Kidney epithelial cell (primary cell): ENCODE measurements at places on chromosomes 5 and 9.

- no peak for DNase-seq
Measured at GRCh38 chr5:143501310-143502044, 98.0 kb upstream of the NR3C1 start.

GRCh38 chr9:126635661-126636439 lies 22.1 kb downstream of the LMX1B start:
- no peak for DNase-seq

DNA sequence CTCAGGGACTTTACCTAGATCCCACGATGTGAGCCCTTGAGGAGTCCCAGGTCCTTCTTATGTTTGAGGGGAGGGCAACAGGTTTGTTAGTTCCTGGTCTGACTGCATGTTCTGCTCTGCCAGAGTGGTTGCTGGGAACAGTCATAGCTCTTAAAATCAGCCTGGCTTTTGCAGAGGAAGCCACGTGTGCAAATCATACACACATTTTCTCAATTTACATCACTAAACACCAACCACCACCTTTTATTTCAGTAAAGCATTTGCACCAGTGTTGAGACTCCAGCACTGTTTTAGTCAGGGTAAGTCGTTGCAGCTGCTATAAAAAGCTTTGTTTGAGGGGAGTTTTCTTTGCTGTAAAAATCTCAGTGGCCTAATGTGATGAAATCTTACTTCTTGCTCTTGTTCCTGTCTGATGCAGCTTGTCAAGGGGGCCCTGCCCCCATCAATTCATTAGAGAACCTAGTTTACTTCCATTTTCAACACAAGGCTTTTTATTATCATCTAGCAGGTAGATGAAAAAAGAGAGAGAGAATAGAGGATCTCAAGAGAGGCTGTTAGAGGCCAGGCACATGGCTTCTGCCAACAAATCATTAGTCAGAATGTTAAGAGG lies 70.3 kb upstream of the VCAN start:
- no peak for DNase-seq

DNA sequence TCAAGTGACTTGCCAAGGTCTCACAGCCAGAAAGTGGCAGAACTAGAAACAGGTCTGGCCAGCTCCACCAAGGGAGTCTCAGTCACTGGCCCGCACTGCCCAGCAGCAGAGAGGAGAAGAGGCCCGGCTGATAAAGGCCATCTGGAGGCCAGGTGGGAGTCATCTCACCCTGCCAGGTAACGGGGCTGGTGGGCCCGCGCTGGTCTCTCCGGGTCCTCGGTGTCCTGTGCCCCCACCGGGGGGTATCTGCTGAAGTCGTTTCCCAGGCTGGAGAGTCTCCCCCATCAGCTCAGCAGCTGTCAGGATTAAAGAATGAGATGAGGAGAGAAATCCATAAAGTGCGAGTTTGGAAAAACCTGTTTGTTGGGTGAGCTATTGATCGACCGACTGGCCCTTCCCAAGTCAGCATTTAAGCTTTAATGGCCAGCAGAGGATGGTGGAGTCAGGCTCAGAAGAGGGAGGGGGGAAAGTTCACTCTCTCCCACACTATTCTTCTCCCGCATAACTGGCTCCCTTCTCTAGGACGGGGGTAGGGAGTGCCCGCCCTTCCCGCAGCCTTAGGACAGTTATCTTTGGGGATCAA lies 30.3 kb downstream of the LMX1B start:
- DNase-seq = no peak

GRCh38 chr5:9499498-9499876 lies 46.4 kb downstream of the SEMA5A start:
- no peak for DNase-seq

GRCh38 chr5:106121972-106122605 lies 1548.6 kb downstream of the EFNA5 start:
- DNase-seq = no peak

GRCh38 chr5:196350-196749 lies 5.1 kb downstream of the LRRC14B start:
- no peak for DNase-seq

DNA sequence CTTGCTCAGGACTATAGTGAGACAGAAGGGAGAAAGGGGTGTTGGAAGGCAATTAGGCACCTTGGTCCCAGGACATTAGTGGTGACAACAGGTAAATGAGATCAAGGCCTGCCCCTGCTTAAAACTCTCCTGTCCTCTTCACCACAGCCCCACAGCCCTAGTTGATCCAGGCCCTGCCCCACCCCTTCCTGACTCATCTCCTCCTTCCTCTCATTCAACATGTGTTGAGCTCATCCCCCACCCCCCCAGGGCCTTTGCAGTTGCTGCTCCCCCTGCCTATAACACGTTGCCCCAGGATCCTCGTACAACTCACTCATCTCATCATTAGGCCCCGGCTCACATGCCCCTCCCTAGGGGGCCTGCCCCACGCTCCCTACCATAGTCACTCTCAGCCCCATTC lies 66.8 kb downstream of the TSPAN17 start:
- DNase-seq = no peak

DNA sequence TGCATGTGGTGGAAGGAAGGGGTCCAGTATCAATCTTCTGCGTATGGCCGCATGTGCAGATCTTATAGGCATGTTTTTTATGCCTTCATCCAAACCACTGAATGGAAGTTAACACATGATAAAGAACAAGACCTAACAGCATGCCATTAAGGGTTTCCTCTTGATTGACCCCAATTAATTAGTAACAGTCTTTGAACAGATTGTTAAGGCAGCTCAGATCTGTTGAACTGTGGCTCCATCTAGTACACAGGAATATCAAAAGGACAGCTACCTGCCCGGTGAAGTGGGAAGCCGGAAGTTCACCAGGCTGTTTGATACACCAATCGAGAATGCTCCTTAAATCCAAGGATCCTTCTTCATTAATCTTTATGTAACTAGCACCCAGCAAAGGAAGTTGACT lies 159.9 kb upstream of the ADAMTS16 start:
- DNase-seq = no peak

DNA sequence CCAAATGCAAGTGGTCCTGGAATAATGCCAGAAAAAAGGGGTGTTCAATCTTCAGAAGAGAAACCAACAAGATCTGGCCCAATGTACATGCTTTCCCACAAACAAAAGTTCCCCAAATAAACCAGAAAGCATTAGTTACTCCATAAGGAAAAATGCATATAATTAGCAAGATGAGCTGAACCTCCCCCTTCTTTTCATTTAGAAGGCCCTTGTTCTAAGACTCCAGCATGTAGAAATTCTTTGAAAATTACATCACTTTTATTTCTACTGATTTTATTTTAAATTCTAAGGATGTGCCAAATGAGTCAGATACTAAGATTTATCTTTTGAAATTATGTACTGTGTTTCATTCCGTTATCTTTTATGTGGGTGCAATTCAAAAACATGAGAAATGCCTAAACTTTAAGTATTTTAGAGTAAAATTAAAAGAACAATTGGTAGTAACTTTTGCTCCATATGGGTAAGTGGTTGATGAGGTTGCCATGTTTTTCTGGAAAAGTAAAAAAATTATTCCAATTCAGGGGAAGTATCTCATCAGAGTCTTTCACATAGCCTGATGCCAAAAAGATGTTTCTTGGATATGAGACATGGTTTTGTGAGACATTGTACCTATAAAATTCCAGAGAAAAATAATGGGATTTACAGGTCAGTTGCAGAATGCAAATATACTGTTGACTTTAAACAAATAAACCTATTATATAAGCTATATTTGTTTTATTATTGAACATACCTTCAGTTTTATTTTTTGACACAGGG lies 106.5 kb upstream of the CCDC112 start:
- DNase-seq = no peak

- no peak for DNase-seq
Measured at GRCh38 chr9:12696931-12697622, 3.9 kb downstream of the TYRP1 start.
